ENCODE measurements at places on chromosomes 1 and 21.

- DNase-seq: peak; percentile 95
Observed at GRCh38 chr1:76425201-76426145, 350.9 kb downstream of the ST6GALNAC3 start.

DNA sequence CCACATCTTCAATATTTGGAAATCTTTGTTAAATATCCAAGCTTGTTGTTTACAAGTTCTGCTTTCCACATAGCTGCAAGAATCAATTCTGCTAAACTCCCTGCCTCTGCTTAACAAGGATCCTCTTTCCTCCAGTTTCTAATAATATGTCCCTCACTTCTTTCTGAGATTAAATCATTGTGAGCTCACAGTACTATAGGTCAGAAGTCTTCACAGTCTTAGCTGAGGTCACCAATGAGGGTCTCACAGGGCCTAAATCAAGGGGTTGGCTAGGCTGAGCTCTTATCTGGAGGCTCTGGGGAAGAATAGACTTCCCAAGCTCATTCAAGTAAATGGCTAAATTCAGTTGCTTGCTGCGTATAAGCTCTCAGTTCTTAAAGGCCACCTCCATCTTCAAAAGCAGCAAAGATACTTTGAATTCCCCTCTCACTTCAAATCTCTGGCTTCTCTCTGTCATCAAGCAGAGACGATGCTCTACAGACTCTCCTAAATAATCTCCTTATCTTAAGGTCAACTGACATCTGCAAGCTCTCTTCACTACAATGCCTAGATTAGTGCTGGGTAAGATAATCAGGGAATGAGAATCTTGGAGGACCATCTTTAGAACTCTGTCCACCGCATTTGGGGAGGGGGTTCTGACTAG, 175.3 kb downstream of the PLPPR4 start:
- no peak for DNase-seq

DNA sequence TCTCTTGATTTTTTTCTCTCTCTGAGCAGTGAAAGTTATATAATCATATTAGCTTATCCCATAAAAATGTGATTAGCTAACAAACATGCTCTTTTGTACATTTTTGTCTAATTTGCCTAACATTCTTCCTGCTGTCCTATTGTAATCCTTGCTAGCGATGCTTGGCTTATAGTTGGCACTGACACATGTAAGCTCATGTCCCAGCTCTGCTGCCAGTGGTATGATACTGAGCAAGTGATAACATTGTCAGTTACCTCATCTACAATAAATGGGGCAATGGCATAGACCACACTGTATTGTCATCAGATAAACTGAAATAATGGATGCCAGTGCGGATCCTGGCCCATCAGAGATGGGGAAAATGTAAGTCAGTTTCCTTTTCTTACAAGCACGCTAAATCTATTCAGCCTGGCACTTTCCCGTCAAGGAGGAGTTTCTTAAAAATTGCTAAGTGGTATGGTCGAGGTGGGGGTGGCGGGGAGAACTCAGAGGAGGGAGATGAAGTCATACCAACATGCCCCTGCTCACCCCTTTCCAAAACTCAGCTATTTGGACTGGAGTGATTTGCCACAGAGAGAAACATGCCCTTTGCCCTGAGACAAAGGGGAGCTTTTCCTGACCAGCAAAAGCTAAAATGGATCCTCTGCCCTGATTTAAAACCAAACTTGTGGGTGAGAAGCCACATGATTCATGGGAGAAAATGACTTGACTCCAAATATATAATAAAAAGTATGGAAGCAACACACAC, 1.3 kb downstream of the FYB2 start:
- DNase-seq: no peak

GRCh38 chr1:217522277-217522676, 108.6 kb downstream of the GPATCH2 start:
- no peak for DNase-seq

- DNase-seq: peak; percentile 79
Observed at GRCh38 chr21:27423038-27423437, 456.1 kb upstream of the ADAMTS5 start.

Data from fibroblast of upper back skin (primary cell).